Stimulated activated CD4-positive, alpha-beta T cell treated with anti-CD3 and anti-CD28 coated beads, Interleukin-1b, Interleukin-23, amount 100 ng/mL, for 24 hours (primary cell): ENCODE measurements at places on chromosomes 11 and 22.

DNA sequence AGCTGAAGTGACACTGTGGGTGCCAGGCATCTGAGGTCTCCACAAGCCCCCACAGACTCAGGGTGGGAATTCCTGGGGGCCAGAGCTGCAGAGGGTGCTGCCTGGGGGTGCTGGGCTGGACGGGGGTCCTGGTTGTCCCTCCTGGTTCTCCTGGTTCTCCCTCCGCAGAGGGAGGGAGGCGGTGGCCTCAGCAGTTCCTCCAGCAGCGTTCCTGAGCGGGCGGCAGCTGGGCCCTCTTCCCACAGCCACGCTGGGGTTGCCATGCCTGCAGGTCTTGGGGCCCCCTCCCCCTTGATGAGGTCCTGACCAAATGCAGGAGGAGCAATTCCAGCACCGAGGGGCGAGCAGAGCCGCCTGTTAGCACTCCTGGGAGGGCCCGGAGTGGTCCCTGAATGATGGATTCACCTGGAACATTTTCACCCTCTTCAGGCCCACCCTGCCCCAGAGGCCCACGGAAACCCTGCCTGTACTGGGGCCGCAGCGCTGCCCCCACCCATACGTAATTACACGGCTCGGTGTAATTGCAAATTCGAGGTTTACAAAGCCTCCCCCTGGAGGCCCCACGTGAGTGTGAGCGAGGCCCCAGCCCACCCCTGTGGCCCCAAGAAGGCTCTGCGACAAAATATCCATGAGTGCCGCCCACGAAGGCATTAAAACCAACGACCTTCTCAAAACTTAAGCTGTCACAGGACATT is 635 bp downstream of the C11orf21 start:
- no peak for DNase-seq

GRCh38 chr11:76723142-76723541 is 52.6 kb upstream of the LRRC32 start:
- no peak for DNase-seq

- DNase-seq: no peak
These were observed 33.7 kb upstream of the MYRF start for GRCh38 chr11:61718621-61719302.

GRCh38 chr11:83194281-83195142 is 1.0 kb downstream of the ANKRD42 start:
- DNase-seq: peak; percentile 20

- DNase-seq: no peak
These were observed 27.6 kb upstream of the TOLLIP start for GRCh38 chr11:1336836-1337646.

DNA sequence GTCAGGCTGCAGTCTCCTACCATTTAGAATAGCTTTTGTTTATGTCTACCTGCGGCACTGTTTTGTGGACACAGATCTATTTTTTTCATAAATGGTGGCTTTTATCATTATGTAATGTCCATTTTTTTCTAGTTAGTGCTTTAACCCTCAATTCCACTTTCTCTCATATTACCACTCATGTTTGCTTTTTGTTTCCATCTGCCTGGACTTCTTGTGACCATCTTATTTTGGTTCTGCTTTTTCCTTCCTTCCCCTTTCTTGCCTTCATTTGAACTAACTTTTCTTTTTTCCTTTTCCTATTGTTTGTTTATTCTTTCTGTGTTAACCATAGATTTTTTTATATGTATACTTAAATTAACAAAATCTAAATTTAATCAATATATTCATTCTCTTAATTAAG is 98.5 kb upstream of the SLC22A12 start:
- no peak for DNase-seq

DNA sequence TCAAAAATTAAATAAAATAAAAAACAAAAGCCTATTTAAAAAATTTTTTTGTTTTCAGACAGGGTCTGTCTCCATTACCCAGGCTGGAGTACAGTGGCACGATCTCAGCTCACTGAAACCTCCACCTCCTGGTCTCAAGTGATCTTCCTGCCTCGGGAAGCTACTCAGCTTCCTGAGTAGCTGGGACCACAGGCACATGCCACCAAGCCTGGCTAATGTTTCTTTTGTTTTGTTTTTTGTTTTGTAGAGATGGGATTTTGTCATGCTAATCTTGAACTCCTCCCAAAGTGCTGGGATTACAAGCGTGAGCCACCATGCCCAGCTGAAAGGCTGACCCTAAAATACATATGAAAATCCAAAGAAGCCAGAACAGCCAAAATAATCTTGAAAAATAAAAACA is 20.4 kb upstream of the L3MBTL2 start:
- no peak for DNase-seq

DNA sequence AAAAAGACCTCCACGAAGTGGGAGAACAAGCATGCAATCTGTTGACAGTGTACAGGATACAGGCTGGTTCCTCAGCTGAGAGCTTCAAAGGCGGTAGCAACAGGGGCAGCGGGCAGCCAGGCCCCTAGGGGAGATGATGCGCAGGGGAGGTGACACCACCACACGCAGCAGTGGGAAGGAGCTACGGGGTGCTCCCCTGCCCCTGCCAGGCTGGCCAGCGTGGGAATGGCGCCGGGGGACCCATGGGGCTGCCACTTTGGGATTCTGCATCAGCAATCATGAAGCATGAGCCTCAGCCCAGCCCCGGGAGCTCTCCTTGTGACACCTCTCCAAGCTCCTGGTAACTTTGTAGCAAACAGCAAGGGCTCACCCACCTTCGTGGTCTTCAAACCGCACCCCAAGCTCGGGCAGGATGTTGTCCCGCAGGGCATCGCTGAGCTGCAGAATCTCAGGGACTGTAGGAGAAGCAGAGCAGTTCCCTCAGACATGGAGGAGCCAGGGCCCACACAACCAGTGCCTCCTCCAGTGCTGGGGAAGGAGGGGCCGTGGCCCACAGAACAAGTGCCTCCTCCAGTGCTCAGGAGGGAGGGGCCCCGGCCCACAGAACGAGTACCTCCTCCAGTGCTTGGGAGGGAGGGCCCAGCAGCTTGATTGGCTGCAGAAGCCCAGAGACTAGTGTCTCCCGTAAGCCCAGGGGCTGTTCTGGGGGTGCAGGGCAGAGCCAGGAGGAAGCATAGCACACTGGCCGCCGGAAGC is 14.6 kb upstream of the NAP1L4 start:
- DNase-seq: no peak

GRCh38 chr22:20671409-20672081 is 102.4 kb upstream of the SERPIND1 start:
- no peak for DNase-seq

- no peak for DNase-seq
These were observed 3.0 kb downstream of the TTC12 start for GRCh38 chr11:113317339-113317738.

DNA sequence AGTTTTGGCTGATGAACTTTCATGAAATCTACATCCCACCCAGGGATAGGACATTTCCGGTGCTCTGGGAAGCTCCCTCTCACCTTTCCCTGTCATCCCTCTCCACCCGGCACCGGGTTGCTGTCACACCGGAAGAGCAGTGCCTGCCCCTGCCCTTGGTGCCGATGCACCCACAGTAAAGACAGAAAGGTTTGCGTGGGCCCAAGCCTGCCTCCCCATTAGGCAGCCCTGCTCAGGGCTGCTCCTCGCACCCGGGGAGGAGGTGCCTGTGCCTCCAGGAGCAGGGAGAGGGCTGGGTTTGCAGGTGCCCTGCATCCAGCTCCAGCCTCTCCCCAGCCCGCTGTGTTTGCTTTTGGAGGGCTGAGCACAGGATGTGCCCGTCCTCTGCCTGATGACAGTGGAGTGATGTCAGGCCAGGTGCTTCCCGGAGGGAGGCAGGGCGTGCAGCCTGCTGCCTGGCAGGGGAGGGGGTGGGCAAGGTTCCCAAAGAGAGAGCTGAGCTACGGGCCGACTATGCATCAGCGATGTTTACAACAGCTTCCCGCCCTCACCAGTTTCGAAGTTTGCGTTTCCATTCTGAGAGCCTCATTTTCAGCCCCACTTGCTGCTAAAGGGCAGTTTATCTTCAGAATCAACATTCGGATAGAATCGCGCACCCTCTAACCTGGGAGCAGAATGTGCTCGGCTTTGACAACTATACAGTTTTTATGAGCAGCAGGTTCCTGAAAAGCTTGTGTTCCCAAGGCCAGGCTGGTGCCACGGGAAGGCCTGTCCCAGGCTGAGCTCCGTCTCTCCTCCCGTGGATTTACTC is 83.2 kb upstream of the CLDN5 start:
- DNase-seq: no peak

- DNase-seq: no peak
These were observed 128.3 kb downstream of the OSBP2 start for GRCh38 chr22:30823015-30823370.

DNA sequence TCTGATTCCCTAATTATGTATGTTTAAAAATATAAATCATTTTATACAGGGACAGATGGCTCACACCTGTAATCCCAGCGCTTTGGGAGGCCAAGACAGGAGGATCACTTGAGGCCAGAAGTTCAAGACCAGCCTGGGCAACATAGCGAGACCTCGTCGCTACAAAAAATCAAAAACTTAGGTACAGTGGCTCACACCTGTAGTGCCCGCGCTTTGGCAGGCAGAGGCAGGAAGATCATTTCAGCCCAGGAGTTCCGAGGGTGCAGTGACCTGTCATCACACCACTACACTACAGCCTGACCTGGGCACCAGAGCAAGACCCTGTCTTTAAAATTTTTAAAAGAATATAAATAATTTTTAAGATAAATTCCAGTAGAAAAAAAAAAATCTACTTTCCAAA is 11.5 kb downstream of the RRAS2 start:
- DNase-seq: no peak

DNA sequence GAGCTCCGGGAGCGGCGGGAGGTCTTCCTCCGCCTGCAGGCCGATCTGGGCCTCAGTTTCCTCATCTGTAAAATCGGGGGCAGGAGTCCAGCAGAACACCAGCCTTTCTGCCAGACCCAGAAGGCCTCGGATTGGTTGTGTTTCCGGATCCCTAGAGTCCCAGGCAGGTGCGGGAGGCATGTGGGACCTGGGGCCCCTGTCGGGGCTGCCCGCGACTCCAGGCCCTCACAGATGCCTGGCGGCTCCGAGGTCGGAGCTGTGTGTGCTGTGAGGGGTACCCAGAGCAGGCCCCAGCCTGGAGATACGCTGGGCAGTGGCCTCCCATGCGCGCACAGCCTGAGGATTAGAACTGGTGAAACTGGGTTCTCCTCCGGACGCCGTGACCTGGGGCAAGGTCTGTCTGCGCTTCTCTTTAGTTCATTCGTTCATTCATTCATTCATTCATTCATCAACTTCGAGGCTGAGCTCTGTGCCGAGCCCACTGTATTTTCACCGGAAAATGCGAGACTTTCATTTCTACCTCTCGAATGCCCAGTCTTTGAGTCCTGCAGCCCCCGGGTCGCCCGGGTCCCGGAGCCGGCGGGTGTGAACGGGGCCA is 24.6 kb downstream of the FLRT1 start:
- DNase-seq: no peak

GRCh38 chr11:68211546-68211945 is 1.6 kb downstream of the KMT5B start:
- no peak for DNase-seq

DNA sequence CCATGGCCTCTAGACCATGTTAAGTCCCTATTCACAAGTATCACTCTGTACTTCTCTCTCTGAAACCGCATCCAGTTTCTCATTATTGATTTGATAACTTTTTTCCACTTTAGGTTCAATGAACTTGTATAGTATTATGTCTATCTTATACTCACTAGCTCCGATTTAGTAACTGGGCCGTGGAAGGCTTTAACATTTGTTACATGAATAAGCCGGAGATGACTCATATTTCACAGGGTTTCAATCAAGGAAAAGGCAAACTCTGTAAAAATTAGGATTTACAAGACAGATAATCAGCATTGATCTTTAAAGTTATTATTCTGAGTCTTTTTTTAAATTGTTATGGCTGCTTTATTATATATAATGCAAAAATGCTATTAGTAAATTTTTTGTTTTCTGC is 662.2 kb upstream of the CNTN5 start:
- no peak for DNase-seq

- DNase-seq: no peak
These were observed 44.6 kb upstream of the PAK1 start for GRCh38 chr11:77518471-77518870.

GRCh38 chr11:126560221-126560620 is 204.7 kb downstream of the ST3GAL4 start:
- DNase-seq: no peak

DNA sequence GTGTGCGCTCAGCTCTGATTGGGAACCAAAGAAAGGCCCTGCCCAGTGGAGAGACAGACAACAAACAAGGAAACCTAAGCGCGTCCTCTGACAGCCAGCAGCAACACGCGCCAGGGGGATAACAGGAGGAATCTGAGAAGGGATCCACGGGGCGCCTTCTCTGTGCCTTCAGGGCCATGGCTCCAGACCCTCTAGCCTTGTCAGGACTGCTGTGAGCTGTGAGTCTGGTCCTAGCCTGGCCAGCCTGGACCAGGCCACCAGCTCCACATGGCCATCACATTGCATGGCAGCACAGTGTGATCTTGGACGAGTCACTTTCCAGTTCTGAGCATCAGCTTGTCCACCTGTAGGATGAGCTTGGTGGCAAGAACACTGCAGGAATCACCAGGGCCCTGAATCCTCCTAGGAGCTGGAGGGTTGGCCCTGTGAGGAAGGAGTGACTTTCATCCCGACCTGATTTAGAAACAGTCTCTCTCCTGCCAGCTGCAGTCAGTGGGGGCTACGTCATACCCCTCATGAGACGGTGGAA is 11.8 kb upstream of the MGAT3 start:
- no peak for DNase-seq

- DNase-seq: no peak
These were observed 28.0 kb downstream of the SLN start for GRCh38 chr11:107683807-107684206.

- no peak for DNase-seq
These were observed 15.3 kb downstream of the UBE4A start for GRCh38 chr11:118374729-118375128.

- peak; percentile 71 for DNase-seq
These were observed 2.2 kb upstream of the RPS19BP1 start for GRCh38 chr22:39534591-39535356.

DNA sequence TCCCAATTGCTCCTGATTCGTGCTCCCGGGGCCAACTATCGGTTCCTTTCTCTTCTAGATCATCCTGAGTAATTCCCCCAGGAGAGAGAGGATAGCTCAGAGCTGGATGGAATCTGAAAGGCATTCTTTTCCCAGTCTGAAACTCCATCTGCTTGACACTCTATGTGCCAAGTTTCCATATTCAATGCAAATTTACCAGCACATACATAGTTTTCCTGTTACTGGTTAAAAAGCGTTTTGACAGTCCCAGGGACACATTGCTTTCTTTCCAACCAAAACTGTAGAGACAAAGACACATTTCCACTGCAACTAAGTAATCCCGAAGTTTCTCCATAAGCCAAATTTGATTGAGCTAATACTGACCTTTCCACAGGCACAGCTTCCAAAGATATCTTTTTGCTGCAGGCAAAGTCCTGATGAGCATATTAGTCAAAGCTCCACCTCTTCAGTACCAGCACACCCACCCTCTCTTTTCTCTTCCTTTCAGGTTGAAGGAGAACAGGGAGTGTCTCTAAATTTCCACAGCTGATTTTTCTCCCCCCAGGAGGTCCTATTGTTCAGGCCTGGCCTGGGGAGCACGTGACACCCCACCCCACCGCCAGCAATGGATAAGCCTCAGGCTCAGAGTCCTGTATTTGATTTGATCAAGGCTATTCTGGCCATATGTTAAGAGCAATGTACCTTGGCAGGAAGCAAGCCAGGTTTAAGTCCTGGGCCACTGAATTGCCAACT is 9.7 kb upstream of the ANKK1 start:
- no peak for DNase-seq

GRCh38 chr11:65427691-65428577 is 5.3 kb downstream of the NEAT1 start:
- no peak for DNase-seq

GRCh38 chr11:128190312-128190711 is 397.0 kb downstream of the ETS1 start:
- DNase-seq: no peak

GRCh38 chr11:43511959-43512358 is 153.2 kb downstream of the TTC17 start:
- no peak for DNase-seq
